ENCODE measurements at places on chromosomes 7 and 10.

DNA sequence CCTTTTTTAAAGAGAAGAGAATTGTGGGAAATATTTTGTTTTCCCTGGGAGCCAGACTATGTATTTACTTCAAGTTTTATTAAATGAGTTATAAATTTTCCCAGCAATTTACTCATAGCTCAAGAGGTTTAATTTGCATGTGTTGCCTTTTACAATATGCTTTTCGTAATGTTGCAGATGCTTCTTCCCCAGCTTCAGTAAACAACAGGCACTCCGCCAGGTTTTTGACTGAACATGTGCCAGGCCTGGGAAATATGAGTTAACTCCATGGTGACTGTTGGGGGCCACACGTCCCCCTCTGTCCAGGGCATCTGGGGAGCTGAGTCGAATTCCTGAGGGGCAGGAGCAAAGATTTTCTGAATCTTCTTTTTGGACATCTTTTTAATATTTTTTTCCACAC is 545.7 kb downstream of the LRMDA start:
- DNase-seq, result no peak

GRCh38 chr10:11881477-11882417 is 58.6 kb downstream of the PROSER2 start:
- peak; percentile 41 for DNase-seq

GRCh38 chr7:15600298-15600697 is 38.5 kb upstream of the AGMO start:
- DNase-seq, result no peak

DNA sequence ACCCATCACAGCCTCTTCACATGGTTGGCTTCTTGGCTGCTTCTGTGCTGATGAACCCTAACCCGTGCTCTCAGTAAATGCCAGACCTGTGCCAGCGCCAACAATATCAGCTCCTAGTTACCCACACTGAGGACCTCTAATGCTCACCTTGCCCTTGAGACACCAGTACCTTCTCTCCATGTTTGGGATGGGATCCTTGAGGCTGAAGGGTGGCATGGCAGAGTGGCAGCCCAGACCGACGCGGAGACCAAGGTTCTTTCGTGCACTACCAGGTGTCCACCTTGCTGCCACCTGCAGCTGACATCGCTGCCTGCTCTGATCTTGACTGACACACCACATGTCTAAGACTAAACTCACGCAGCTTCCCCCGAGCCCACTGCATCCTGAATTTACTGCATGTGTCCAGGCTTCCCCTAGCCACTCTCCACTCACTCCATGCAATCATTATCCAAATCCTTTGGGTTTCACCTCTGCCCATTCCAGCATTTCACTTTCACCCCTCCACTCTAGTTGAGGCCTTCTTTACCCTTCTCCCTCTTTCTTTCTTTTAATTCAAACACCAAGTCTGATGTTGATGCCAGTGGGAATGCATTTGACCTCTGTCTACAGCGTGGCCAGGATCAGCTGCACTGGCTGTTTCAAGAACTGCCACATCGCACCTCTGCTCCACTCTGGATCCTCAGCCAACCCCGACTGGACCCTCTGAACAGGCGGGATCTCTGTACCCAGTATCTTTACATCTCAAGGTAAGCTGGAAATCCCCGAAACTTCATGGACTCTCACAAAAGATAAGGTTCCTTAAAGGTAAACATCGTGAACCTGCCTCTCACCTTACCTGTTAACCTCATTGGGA is 294.9 kb downstream of the GLRX3 start:
- DNase-seq, result no peak

DNA sequence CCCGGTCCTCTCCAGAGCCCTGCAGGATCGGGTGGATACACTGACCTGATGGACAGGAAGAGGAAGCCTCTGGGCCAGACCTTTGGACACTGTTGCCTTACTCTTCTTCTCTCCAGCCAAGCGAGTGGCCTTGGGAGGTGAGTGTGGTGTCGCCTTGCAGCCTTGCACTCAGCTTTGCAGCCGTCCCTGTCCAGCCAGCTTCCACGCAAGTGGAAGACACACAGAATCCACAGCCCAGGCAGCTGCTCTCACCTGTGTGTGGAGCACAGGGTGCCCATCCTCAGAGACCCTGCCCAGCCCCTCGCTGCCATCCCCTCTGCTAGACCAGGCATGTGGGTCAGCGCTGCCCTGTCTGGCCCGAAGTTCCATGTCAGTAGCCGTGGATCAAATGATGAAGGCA is 239.1 kb downstream of the EBF3 start:
- no peak for DNase-seq

DNA sequence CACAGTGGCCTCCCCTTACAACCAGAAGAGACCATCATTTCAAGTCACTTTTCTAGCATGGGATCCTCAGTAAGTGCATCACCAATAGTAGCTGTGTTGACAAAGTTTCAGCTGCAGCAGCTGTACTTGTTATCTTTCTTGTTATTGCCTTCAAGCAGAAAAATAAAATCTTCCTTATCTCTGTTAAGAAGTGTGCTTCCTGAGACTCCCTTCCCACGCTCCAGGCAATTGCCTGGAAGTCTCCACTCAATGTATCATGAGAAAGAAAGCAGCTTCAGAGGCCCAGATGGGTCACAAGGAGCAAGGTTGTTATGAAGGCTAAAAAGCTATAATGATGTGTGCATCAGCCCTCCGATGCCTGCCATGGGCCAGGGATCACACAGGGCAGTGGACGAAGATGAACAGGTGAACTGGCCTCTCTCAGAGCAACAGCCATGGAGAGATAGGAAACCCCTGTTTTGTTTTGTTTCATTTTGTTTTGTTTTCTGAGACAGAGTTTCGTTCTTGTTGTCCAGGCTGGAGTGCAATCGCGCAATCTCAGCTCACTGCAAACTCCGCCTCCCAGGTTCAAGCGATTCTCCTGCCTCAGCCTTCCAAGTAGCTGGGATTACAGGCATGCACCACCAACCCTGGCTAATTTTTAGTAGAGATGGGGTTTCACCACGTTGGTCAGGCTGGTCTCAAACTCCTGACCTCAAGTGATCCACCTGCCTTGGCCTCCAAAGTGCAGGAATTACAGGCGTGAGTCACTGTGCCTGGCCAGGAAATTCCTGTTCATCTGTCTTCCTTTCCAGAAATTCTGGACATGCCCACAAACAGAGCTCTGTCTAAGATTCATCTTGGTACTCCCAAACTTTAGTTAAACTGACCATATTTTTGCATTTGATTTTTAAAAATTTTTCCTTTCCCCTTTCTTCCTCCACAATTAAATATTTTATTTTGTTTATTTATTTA is 340.5 kb downstream of the TNS3 start:
- DNase-seq, result no peak

- no peak for DNase-seq
These were observed 70.7 kb upstream of the TNRC18 start for GRCh38 chr7:5494320-5494682.

DNA sequence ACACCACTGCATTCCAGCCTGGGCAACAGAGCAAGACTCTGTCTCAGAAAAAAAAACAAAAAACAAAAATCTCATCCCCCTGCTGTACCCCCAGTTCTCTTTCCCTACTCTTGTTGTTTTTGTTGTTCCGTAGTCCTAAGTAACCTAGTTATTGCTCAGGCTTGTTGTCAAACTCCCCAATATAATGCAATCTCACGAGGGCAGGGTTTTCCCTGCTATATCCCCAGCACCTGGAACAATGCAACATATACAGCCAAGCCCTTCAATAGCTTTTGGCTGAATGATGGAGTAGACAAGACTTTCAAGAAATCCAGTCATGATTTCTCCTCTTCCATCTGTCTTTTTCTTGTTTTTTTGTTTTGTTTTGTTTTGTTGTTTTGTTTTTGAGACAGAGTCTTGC is 10.2 kb downstream of the ACSL5 start:
- DNase-seq, result no peak

- DNase-seq, result no peak
These were observed 265.7 kb upstream of the MAGI2 start for GRCh38 chr7:79719216-79719615.

DNA sequence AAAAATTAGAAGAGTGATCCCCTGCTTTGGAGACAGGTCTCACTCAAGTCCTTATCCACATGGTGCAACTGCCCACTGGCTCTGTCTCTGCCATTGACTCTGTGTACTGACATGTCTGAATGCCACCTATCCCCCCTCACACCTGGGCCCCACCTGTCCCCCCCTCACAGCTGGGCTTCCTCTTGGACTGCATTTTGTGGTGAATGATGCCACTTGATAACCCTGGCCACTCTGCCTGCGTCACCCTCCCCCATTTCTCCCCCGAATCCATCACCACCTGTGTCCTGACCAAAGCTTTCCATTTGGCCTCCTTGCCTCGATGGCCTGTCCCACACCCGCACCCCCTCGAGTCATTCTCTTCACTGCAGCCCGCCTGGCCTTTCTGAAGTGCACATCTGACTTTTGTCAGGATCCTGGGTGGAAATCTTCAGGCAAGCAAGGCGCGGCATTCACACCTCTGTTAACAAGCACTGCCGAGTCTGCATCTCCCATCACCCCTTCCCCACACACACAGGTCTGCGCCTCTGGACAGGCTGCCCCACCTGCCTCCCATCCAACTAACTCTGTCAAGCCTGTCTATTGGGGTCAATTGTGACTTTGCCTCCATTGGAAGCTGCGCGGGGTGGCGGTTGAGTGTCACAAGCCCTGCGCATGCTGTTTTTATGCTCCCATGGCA is 175.3 kb upstream of the KLF14 start:
- DNase-seq, result no peak

Data from EH (cell line).